ENCODE measurements at places on chromosomes 7 and 10.

- no peaks in the 10 kb centered on the region for H3K27me3 ChIP-seq
- no peaks in the 10 kb centered on the region for H3K36me3 ChIP-seq
- no peak for DNase-seq
- no peaks in the 10 kb centered on the region for H3K4me1 ChIP-seq
- no peak overlapping the region for H3K4me3 ChIP-seq
Measured at GRCh38 chr10:66746711-66747110, 179.1 kb upstream of the LRRTM3 start.

DNA sequence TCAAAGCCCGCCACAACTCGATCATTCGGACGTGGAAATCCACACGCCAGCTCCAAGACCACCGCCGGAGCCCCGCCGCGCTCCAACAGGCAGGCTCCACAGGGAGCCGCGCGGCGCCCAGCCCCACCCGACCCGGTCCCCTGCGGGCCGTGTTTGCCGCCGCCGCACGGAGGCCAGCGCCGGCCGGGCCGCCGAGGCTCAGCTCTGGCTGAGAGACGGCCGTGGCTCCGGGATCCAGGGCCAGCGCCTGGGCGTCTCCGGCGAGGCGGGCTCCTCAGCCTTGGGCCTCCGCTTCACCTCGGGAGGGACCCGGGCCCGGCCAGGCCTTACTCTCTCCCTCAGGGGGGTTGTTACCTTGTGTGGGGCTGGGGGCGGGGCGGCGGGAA, 333 bp downstream of the SMNDC1 start:
- DNase-seq = no peak
- no peaks in the 10 kb centered on the region for H3K27me3 ChIP-seq
- peak overlapping the region; percentile 91 for H3K4me3 ChIP-seq
- H3K27ac ChIP-seq = peak overlapping the region; percentile 89

GRCh38 chr7:151840088-151840910, 36.6 kb downstream of the PRKAG2 start:
- H3K4me1 ChIP-seq = peaks cover 17% of the 10 kb centered on the region
- H3K27me3 ChIP-seq = no peaks in the 10 kb centered on the region
- H3K27ac ChIP-seq = no peak overlapping the region
- H3K4me3 ChIP-seq = no peak overlapping the region
- peaks cover 9% of the 10 kb centered on the region for H3K36me3 ChIP-seq

GRCh38 chr10:110600487-110601101, 33.1 kb downstream of the SMC3 start:
- no peaks in the 10 kb centered on the region for H3K27me3 ChIP-seq
- H3K36me3 ChIP-seq = peaks cover 31% of the 10 kb centered on the region
- no peak overlapping the region for H3K27ac ChIP-seq
- H3K4me3 ChIP-seq = no peak overlapping the region

DNA sequence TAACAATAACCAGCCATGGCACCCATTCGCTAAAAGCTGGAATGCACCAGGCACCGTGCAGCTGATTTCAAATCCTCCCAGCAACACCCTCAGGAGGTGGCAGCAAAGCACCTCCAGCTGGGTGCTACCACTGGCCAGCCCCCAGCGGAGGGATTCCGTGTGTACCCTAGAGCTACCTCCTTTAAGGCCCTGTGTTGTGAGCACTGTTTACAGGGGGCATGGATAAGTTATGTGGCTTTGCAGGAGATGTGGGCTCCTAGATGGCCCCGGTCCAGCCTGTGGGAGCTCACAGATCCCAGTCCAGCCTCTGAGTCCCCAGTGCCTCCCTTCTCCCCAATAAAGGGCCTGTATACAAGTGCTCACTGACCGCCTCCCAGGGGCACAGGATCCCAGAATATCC, 27.1 kb downstream of the TNRC18 start:
- H3K4me3 ChIP-seq = peak overlapping the region; percentile 99
- H3K27me3 ChIP-seq = no peaks in the 10 kb centered on the region
- H3K27ac ChIP-seq = peak overlapping the region; percentile 93
- peaks cover 20% of the 10 kb centered on the region for H3K4me1 ChIP-seq

GRCh38 chr7:27697861-27698430, 35.3 kb upstream of the HIBADH start:
- H3K27me3 ChIP-seq = no peaks in the 10 kb centered on the region
- H3K27ac ChIP-seq = no peak overlapping the region
- no peak for DNase-seq
- no peak overlapping the region for H3K4me3 ChIP-seq

GRCh38 chr10:788796-789748, 99.6 kb upstream of the DIP2C start:
- no peak overlapping the region for H3K27ac ChIP-seq
- no peaks in the 10 kb centered on the region for H3K4me1 ChIP-seq
- no peak for DNase-seq
- H3K27me3 ChIP-seq = no peaks in the 10 kb centered on the region
- no peaks in the 10 kb centered on the region for H3K36me3 ChIP-seq

GRCh38 chr10:86439544-86439943, 72.9 kb upstream of the GRID1 start:
- H3K36me3 ChIP-seq = peaks cover 20% of the 10 kb centered on the region
- DNase-seq = no peak
- no peak overlapping the region for H3K27ac ChIP-seq
- H3K4me1 ChIP-seq = no peaks in the 10 kb centered on the region

DNA sequence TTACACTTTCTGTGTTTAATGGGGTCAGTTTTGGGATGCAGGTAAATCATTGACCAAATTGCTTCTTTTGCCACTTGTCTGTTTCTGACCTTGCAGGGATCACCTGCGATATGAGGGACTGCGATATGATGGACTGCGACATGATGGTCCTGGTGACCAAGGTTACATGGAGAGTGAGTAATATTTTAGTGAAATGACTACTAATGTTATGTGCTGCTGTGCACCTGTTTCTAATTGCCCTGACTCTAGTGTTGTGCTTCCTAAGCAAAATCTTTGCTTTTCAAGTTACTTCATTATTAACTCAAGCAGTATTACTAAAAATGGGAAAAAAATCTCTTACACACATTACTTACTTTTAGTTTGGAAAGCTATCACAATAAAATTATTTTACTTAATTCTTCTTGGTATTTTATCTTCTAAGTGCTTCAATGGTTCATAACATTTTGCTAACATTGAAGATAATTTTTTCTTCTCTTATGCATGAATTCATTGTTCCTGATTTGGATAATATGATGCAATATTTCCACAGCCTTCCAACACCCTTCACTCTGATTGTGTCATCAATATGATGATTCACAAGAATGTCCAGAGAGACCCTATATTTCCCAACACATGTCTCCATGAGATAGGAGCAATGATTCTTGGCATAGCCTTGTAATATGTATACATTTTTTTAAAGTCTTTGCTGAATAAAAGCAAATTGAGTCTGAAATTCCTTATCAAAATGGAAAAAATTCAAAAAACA, 306.2 kb upstream of the AKR1E2 start:
- no peaks in the 10 kb centered on the region for H3K27me3 ChIP-seq
- no peak overlapping the region for H3K27ac ChIP-seq
- no peak overlapping the region for H3K4me3 ChIP-seq
- DNase-seq = no peak

- H3K27ac ChIP-seq = no peak overlapping the region
- no peak for DNase-seq
- H3K27me3 ChIP-seq = no peaks in the 10 kb centered on the region
- no peak overlapping the region for H3K4me3 ChIP-seq
- peaks cover 5% of the 10 kb centered on the region for H3K4me1 ChIP-seq
- peaks cover 25% of the 10 kb centered on the region for H3K36me3 ChIP-seq
Measured at GRCh38 chr7:4713183-4713784, 31.2 kb downstream of the FOXK1 start.

GRCh38 chr10:123380491-123381085, 226.4 kb downstream of the BUB3 start:
- no peaks in the 10 kb centered on the region for H3K36me3 ChIP-seq
- no peaks in the 10 kb centered on the region for H3K27me3 ChIP-seq
- no peak overlapping the region for H3K4me3 ChIP-seq
- no peak overlapping the region for H3K27ac ChIP-seq
- DNase-seq = no peak

All from naive thymus-derived CD4-positive, alpha-beta T cell (primary cell).